ENCODE measurements at places on chromosomes 11 and 22.

DNA sequence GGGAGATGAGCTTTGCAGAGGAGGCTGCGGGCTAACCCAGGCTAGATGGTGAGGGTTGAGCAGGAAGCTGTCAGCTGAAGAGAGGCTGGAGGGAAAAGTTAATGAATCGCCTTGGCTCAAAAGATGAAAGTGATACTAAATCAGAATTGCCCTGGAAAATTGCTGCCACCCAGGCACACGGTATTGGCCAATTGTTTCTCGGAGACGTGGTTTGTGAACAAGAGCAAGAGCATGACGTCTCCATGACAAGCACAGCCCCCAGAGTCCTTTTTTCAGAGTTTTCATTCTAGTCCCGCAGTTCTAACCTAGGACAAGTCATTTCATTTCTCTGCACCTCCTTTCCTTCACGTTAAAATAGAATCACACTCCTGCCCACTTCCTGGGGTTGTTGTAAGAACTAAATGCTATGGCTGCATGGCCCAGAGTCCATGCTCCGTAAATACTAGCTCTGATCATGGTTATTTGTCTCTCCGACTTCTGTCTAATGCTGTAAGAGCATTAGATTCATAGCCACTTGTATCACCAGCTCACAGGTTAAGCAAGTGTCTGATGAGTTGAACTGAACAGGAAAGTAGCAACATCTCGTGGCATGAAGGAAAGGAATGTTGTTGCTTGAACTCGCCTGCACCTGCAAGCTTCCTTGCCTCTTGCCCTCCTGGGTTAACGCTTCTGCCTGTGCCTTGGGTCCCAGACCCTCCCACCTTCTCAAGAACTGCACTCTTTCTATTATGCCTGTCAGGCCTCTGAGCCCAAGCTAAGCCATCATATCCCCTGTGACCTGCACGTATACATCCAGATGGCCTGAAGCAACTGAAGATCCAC lies 33.8 kb upstream of the NUP50 start:
- peak; percentile 20 for DNase-seq

DNA sequence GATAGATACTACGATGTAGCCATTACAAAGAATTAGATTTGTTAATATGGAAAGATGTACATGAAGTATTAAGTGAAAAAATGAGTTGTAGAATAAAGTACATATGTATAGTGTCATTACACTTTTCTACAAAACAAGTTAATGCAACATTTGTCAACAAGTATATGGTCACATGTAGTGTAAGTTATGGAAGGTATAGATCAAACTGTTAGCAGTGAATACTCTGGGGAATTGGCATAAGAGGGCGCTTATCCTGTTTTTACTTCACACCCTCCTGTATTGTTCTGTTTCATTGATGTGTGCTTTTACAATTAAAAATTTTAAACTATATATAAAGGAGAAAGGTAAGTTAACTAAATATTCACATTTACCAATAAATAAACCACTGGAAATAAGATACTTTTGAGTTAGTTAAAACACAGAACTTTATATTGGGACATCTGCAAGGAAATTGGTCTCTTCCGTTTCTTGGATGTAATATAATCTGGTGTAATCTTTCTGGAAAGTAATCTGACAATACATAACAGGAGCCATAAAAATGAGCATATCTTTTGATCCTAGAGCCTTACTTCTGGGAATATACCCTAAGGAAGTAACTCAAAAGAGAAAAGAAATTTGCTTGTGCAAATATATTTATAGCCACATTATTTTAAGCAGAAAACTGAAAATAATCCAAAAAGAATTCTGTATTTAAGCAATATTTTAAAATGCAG lies 34.5 kb downstream of the CSTPP1 start:
- no peak for DNase-seq

DNA sequence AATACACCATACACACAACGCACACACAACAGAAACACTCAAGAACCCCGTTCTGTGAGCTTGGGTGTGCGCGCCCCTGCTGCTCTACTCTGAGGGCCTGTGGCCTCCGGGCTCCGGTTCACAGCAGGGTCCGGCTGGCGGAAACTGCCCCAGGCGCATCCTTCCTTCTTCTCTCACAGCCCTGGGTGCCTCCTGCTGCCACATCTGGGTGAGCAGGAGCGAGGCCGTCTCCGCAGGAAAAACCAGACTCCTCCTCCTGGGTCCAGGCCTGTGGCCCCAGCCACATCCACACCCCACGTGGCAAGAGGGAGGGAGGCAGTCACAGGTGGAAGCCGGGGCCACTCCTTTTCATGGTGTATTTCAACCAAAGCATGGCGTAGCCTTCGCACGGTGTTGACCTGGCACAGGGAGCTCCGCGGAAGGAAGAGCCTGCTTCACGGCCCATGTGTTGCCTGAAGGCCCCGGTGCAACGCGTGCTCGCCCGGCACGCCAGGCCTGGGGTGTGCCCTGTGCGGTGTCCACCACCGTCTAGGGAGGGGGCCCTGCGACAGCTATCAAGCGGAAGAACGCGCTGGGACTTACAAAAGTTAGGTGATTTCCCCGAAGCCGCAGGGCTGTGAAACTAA lies 1502.7 kb downstream of the TBC1D22A start:
- DNase-seq: no peak

- no peak for DNase-seq
Observed at GRCh38 chr11:79538775-79539174, 97.9 kb upstream of the TENM4 start.

DNA sequence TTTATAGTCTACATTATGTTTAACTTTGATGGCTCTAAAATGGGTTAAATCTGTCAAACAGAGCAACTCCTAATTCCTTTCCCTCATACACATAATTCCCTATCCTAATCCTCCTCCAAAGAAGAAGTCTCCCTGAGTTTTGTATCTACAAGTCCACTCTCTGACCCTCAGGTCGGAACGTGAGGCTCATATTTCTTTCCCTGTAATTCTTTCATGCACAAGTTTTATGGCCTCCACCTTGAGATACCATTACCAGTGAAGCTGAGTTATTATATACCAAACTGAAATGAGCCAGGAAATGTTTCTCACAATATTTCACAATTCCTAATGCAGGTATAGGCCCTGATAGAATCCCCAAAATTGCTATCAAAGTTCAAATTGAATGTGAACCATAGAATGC lies 106.4 kb downstream of the CASP12 start:
- no peak for DNase-seq

DNA sequence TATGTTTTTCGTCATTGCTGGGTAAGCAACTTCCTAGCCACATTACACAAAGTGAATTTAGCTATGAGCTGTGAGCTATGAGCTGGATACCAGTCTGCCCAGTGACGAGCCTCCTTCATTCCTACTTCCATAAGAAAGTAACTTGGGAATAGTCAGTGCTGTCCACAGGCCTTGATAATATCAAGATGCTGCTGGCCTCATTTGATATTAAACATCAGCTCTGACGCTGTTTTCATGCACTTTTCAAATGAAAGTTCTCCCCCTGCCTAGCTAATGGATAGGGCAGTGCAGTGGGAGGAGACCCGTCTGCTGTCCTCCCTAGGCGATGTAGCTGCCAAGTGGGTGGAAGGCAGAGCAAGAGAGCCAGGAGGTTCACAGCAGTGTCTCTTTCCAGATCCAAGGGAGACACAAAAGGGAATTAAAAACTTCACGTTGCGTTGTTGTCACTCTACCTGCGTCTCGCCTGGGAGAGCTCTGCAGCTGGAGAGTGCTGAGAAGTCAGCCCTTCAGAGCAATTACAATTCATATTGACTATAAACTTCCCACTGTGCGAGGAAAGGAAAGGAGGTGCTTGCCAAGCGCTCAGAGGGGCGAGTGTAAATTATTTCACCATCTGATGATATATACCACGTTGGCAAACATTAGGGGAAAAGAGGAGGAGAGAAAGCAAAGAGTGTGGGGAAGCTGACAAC lies 861.4 kb downstream of the NTM start:
- DNase-seq: no peak

DNA sequence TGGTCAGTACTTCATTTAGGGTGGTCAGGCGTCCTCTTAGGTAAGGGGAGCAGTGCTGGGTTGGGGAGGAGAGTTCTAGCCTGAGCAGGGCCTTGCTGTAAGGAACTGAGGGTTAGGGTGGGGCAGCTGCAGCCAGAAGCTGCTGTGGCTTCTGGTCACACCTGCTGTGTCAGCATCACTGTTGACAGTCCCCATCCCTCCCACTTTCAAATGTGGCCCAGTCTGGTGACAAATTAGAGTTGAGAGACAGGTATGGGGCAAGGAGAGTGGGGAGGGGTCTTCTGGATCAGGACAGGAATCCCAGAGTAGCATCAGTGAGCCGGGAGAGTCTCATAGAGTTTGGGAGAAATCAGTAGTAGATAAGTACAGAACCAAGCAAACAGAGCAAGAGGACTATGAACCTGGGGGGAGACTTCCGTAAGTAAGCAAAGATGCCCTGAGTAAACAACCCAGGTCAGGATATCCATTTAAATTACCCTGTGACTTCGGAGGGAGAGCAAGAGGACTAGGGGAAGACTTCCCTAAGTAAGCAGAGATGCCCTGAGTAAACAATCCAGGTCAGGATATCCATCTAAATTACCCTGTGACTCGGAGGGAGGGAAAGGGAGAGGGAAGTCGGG lies 53.7 kb downstream of the PPP6R2 start:
- DNase-seq: no peak

DNA sequence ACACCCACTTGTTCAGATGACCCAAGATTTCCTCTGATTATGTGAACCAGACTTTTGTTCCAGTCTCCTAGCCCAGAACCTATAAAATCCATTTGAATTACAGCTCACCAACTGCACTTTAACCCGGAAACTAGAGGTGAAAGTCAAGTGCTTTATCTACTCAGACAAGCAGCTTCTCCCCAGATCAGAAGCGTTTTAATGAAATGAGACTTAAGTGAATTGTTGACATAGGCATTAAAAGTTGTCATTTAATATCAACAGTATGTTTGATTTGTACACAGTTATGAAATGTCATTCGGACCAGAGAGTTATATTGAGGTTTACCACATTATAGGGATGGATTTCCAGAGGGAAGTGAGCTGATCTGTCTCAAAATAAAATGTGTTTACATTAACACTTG lies 52.0 kb downstream of the CADM1 start:
- no peak for DNase-seq

DNA sequence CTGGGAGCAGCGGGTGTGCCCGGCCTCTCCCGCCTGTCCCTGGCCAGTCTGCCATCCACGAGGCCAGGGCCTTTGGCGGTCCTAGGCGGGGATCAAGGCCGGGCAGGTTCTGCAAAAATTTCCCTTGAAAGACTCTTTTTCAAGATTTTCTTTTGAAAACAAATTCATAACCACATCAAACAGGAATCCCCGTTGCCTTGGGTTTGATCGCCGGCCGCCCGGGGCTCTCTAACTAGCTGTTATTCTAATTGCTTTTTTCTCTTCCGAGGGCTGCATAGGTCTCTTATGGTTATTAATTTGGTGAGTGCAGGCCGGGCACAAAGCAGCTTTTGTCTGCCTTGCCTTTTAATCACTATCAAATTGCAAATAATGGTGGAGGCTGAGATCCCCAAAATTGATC lies 42.0 kb downstream of the CDKN1C start:
- DNase-seq: no peak

- peak; percentile 40 for DNase-seq
Observed at GRCh38 chr22:29689880-29690213, 30.0 kb upstream of the CABP7 start.

DNA sequence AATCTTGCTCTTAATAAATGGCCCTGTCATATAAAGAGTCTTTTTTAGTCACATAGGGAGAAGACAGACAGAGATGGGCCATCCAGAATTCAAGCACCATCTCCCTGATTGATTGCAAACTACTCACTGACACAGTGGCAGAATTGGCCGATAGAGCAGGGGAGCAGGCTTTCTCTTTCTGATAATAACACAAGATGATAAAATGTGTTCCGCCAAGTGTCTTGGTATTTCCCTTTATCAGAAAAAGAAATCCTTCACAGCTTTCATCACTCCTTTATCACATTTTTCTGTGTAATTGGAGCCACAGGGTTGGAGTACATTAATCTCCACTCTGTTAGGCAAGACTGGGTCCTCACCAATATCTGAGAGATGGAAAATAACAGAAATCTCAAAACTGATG lies 406.0 kb downstream of the TMEM135 start:
- no peak for DNase-seq

DNA sequence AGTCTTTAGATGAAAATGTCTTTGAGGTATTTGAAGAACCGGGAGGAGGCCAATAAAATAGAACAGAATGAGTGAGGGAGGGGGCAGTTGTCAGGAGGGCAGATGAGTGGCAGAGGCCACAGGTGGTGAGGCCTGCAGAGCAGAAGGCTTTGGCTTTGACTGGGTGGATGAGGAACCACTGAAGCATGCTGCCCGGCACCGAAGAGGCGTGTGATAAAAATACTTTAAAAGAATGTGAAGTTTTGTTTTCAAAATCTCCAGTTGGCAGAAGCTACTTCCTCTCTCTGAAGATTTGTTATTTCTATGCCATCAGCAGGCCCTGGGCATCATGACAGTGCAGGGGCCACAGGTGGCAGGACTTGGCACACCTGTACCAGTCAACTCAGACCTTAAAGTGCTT lies 6.3 kb downstream of the MS4A12 start:
- no peak for DNase-seq

DNA sequence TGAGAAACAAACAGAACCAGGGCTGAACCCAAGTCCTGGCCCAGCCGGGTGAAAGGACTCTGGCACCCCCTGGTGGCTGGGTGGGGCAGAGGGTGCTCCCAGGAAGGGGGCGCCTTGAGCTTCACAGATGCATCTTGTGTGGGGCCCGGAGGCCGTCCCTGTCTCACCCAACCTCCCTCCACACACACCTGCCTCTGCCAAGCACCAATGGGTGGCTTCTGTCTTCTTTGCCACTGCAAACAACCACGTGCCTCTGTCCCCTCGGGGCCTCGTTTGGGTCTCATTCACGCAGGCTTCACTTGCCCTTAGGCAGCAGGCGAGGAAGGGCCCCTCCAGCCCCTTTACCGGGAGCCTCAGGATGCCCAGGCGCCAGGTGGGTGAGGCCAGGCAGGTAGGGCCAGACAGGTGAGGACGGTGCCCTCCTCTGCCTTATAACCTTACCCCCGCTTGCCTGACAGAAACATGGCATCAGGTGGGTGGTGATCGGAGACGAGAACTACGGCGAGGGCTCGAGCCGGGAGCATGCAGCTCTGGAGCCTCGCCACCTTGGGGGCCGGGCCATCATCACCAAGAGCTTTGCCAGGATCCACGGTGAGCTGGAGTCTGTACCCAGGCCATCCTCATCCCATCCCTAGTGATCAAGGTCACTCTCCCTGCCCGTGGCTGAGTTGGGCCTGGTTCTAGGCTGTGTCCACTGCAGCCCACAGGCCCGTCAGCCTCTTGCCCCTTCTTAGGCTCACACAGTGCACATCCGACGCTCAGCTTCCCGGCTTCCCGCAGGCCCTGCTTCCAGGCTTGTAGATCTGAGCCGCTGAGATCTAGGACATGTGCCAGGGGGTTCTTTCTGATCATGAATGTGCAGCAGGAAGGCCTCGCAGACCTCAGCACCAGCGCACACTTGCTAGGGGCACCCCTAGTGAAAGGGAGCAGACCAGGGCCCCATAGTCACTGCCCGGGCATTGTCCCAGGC lies 17.2 kb downstream of the POLR3H start:
- DNase-seq: peak; percentile 50

DNA sequence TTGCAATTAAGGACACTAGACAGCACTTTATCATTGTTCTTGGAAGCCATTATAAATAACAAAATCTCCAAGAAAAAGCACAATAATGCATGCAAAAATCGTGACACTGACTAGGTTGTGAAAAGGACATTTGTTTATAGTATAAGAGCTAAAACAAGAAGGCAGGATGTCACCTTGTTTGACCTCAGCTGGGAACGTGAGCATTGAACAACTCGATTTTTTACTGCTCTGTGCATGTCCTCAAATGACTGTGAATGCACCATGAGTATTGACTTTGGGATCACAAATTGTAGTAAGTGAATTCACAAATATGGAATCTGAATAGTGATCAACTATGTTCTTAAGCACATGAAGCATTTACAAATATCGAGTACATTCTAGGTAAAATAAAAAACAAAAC lies 35.3 kb upstream of the ARHGAP20 start:
- no peak for DNase-seq

Measured in stimulated activated CD4-positive, alpha-beta T cell treated with anti-CD3 and anti-CD28 coated beads, Interleukin-12 subunit alpha, Interleukin-12 subunit beta, amount 100 ng/mL, for 24 hours (primary cell).